ENCODE measurements at places on chromosomes 7 and 10.

DNA sequence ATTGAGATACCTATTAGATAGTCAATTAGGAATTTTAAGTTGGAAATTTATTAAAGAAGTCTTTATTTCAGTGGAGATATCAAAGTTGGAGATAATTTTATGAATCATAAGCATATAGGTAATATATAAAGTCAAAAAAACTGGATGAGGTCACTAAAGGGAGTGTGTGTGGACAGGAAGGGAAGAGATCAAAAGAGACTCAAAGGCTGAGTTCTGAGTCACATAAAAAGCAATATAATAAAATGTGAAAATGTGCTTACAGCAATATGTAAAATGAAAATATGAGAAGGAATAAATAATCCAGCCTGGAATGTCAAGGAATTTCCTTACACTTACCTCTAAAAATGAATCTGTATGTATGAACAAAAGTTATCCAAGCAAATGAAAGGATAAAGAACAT lies 583.3 kb upstream of the SORCS1 start:
- DNase-seq: no peak

GRCh38 chr7:85186521-85187241 lies at the start of gene SEMA3D:
SEMA3D (minus strand) TSS chr7:85187056; CDS start chr7:85121891, 65,165 bp downstream.
- DNase-seq: peak; percentile 16

- no peak for DNase-seq
These were observed 86.6 kb upstream of the MDFIC start for GRCh38 chr7:114835303-114835702.

DNA sequence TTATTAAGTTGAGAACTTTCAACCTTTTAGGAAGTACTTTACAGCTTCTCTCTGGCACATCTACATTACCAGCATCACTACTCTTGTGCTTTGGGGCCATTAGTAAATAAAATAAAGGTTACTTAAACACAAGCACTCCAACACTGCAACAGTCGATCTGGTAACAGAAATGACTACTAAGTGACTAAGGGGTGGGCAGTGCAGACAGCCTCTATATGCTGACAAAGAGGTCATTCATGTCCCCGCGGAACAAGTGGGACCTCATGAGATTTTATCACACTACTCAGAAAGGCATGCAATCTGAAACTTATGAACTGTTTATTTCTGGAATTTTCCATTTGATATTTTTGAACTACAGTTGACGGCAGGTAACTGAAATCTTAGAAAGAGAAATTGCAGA lies 111.3 kb upstream of the DNAJB12 start:
- DNase-seq: no peak

- peak; percentile 60 for DNase-seq
These were observed 2.0 kb downstream of the SRGN start for GRCh38 chr10:69089638-69090599.

DNA sequence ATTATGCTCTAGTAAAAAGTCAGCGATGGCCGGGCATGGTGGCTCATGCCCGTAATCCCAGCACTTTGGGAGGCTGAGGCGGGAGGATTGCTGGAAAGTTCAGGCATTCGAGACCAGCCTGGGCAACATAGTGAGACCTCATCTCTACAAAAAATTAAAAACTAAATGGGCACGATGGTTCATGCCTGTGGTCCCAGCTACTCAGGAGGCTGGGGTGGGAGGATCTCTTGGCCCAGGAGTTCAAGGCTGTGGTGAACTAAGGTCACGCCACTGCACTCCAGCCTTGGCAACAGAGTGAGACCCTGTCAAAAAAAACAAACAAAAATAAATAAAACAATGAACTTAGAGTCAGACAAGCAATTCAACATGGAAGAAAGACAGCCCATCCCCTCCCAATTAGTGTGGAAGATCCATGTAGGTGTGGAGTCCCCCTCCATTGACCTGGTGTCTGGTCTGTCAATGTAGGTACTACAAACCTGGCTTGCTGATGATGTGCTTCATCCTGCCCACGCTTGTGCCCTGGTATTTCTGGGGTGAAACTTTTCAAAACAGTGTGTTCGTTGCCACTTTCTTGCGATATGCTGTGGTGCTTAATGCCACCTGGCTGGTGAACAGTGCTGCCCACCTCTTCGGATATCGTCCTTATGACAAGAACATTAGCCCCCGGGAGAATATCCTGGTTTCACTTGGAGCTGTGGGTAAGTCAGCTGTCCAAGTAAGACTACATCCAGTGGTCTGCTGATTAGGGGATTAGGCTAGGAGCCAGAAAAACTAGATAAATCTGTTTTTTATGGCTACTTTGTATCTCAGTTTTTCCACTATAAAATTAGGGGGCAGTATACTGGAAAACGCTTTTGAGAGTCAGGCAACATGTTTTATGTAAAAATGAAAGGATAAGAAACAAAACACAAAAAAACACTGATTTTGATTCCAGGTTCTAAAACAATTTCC lies 9.3 kb downstream of the SCD start:
- no peak for DNase-seq

DNA sequence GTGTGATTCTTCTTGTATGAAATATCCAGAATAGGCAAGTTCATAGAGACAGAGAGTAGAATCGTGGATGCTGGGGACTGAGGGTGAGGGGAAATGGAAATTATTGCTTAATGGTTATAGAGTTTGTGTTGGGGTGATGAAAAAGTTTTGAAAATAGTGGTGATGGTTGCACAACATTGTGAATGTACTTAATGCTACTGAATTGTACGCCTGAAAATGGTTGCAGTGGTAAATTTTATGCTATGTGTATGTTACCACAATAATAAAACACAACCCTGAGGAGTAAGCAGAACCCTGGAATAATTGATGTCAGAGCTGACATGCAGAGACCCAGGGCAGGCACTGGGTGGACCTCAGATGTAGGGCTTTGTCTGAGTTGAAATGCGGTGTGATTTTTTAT lies 57.6 kb downstream of the TACR2 start:
- DNase-seq: peak; percentile 89

- DNase-seq: no peak
These were observed 44.9 kb upstream of the SVOPL start for GRCh38 chr7:138746073-138746472.

DNA sequence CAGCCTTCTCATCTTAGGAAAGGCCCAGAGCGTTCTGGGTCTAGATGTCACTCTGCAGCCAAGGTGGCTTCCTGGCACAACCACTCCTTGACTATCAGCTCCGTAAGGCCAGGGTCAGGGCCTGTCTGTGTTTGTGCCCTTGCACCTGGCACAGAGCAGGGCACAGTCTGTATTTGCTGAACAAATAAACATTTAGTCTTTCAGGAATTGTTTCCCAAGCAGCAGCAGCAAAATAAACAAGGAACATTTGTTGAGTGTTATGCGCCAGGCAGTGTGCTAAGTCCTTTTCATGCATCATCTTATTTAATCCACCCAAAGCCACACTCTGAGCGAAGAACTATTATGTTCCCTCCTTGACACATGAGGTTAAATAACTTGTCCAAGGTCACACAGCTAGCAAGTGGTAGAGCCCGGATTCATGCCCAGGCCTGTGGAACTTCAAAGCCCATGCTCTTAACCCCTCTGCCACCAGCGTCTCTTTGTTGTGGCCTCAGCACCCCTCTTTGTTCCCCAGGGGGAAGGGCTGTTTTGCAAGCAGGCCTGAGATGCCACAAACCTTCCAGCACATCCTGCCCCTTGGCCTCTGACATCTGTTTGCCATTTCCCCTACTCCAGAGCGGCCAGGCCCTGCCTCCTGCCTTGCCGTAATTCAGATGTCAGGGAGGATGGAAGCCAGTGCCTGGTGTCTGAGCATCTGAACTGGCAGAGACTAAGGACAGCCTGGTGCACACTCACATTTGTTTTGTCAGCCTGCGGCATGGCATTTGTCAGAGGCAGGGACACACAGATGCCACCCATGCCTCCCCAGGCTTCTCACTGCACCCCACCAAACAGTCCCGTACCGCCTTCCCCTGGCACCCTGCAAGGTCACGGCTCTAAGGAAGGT lies 325.8 kb upstream of the ZMIZ1 start:
- DNase-seq: no peak

DNA sequence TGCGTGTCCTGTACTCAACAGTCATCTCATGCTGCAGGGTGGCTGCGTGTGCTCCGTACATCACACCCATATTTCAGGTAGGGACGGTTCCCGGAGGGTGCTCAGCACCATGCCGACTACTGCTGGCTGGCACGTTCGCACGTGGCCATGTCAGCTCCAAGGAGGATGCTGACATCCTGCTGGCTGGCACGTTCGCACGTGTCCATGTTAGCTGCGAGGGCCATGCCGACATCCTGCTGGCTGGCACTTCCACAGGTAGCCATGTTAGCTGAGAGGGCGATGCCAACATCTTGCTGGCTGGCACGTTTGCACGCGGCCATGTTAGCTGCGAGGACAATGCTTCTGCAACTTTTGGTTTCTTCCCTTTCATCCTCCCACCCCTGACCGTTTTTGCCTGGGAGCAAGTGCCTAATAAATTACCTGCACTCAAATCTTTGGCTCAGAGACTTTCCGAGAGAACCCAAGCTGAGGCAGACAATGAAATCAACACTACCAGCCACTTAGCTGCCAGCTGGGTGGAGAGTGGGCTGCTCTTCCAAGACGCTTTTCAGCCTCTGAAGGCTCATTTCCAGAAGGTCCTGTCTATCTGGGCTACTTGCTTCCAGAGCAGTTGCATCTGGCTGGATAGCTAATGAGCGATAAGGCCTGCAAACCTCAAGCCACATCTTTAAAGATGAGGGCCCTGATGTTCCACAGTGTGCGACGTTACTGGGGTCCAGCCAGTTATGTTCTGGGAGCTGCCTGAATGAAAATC lies 104.6 kb downstream of the WDR37 start:
- no peak for DNase-seq

DNA sequence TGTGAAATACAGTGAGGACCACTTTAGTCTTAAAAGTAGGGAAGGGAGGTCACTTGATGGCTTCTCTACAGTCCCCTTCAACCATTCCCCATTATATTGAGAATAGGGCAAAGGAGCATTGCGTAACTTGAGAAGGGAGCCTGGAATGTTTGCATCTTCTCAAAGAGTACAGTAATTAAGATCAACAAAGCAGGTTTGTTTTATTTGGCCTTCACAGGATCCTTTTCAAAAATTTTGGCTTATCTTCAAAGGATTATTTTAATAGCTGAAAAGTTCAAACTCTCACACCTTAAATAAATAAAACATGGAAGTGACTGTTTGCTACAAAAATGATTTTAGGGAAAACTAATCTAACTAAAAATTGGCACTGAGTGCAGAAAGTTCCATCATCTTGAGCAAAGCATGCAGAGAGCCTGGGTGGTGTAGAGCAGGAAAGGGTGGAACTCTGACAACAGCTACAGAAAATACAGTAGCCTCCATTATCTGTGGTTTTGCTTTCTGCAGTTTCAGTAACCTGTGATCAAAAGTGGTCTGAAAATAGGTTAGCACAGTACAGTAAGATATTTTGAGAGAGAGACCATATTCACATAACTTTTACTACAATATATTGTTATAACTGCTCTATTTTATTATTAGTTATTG lies 214.0 kb downstream of the MDFIC start:
- DNase-seq: no peak

DNA sequence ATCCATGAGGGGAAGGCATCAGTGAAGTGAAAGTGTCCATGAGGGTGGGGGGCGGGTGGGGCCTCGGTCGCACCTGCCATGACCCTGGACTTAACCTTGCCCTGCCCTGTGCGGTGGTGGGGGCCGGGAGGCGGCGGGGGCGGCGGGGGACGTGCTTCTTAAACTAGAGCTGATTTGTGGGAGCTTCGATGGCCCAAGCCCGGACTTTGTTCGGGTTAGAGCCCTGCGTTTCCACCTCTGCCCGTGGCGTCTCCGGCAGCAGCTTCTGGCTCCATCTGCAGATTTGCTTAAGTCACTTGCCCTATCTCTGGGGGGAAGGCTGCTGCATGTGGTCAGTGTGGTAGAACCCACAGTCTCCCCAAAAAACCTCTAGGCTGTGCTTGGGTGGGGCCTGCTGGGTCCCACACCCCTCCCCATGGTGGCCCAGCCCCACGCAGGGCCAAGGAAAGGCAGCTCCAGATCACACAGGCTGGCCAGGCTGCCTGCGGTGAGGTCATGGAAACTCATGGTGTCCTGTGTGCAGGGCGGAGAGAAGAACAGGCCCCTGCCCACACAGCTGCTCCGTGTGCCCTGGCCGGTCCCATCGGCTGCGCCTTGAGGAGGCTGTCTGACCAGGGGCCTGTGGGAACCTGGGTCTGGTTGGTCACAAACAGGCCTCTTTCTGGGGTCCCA lies 93.2 kb downstream of the INPP5A start:
- DNase-seq: no peak

Data from inflammatory macrophage (primary cell).